ENCODE measurements at places on chromosomes 1 and 21.

DNA sequence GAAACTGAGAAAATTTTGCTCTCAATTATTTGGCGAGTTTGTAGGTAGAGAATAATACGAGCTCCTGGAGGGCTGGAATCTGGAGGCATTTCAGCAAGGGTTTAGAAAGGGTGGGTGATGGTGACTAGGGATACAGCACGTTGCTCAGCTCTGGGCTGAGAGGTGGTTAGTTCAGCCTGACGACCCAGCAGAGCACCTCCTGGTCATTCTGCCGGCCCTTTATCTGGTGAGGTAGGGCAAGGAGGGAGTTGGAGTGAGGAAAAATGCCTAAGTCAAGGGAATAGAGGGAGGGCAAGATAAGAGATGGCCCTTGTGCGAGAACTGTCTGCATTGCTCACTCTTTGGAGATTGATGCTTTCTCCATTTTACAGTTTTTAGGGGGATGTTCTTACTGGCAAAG, 19.1 kb downstream of the GALNT2 start:
- DNase-seq, result no peak

DNA sequence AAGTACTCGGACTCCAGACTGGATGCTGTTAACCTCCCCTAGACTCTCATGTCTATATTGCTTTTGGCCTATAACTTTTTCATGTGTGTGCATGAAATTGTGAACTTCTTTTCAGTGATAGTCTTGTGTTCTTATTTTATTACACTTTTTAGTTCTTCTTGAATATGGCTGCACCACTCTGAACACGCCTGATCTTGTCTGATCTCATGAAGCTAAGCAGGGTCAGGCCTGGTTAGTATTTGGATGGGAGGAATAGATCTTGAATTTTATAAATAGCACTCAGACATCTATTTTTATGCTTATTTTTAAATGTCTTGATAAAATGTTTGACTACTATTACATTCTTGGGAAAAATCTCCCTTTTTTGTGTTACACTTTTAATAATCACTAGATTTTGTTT, 22.4 kb downstream of the TCP10L start:
- DNase-seq, result no peak

DNA sequence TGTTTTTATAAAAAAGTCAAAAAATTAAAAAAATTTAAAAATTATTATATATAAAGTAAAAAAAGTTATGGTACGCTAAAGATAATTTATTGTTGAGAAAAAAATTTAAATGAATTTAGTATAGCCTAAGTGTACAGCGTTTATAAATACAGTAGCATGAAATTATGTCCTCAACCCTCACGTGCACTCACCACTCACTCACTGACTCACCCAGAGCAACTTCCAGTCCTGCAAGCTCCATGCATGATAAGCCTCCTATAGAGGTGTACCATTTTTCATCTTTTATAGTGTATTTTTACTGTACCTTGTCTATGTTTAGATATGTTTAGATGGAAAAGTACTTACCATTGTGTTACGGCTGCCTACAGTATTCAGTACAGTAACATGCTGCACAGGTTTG, 5.1 kb downstream of the DISC1 start:
- no peak for DNase-seq

GRCh38 chr1:234713859-234714258, 103.9 kb upstream of the IRF2BP2 start:
- no peak for DNase-seq

DNA sequence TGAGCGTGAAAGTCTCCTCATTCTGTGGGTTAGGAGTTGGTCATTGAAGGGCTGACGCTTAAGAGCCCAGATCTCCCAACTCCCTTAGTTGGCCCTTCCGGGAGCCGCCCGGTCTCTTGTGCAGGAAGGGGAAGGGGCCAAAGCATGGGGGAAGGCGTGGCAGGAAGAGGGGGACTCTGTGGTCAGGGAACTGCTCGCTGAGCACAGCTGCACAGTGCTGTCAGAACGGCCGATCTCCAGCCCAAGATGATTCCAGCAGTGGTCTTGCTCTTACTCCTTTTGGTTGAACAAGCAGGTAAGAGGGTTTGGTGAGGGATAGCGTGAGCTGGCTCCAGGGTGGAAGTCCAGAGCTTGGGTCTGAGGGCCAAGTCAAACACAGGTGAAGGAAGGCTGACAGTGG, at the start of gene FCER1G:
FCER1G (plus strand) TSS at position 220 of the 400 bp plus-strand sequence; CDS start at position 247, 27 bp downstream.
- no peak for DNase-seq

DNA sequence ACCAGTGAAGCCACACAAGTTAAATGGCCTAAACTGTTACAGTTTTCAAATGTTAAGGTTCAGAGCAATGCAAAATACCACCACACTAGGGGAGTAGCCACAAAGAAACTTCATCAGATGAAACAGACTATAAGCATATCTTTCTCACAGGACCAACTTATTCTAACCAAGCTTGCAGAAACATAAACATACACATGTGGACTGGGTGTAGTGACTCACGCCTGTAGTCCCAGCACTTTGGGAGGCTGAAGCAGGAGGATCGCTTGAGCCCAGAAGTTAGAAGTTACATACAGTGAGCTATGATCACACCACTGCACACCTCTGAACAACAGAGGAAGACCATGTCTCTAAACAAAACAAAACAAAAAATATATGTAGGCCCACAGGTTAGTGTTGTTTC, 17.3 kb downstream of the WDR47 start:
- DNase-seq, result no peak

- DNase-seq, result no peak
Measured at GRCh38 chr1:56758135-56758534, 61.1 kb downstream of the FYB2 start.

GRCh38 chr21:41631564-41632461, 123.9 kb upstream of the TMPRSS2 start:
- DNase-seq, result no peak

Measured in CD4-positive, alpha-beta T cell treated with Interleukin-4 for 1 hour (primary cell).